ENCODE measurements at places on chromosomes 3 and 15.

- no peak for DNase-seq
Measured at GRCh38 chr15:69253156-69253555, 45.6 kb upstream of the PAQR5 start.

GRCh38 chr3:111846717-111847116 lies 12.3 kb upstream of the PHLDB2 start:
- no peak for DNase-seq

DNA sequence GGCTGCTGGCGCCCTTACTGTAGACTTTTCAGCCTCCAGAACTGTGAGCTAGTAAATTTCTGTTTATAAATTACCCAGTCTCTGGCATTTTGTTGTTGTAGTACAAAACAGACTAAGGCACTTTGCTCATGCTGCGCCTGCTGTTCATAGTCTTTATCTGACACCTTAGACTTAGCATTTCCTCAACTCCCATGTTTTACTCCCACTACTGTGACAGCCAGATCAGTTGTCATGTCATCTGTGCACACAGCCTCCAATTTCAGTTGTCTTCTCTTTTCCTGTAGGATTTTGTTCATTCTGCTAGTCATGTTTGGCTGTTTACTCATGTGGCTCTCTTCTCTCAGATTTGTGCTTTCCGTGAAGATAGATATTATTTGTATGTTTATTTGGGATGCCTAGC lies 62.0 kb downstream of the TCF12 start:
- DNase-seq, result no peak

DNA sequence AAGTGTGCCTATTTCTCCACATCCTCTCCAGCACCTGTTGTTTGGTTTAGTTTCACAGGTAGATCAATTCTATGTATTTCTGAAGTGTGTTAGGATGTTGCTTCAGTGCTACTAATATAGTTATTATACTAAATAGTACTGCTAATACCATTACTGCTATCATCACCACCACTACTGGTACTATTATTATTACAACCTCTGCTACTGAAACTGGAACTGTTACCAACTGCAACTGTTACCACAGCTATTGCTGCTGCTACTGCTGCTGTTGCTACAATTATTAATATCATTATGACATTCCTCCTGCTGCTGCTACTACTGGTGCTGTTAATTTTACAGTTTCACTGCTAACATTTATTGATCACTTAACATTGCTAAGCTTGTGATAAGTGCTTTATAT lies 8.3 kb upstream of the LMOD3 start:
- no peak for DNase-seq

DNA sequence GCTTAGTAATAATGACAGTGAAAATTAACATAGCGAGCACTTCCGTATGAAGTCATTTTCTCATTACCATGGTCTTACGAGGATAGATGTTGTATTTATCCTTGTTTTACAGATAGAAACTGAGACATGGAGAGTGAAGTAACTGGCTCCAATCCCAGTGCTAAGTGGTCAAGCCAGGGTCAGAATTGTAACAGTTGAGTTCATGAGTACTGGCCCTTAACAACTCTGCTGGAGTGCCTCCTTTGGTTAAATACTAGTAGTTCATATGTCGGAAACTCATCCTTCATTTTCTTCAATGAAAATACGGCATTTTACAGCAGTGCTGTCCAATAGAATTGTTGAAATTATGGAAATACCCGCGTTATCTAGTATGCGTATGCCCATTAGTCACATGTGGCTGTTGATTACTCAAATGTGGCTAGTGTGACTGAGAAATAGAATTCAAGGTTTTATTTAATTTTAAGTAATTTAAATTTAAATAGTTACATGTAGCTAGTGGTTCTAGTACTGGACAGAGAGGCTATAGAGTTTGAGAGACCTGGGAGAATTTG lies 32.5 kb downstream of the FNDC3B start:
- DNase-seq, result no peak

GRCh38 chr3:30895329-30895728 lies 868 bp upstream of the GADL1 start:
- DNase-seq, result no peak
